ENCODE measurements at places on chromosomes 7 and 10.
A peak's percentile ranks its signal among the peaks of the same experiment; 100 is the strongest.

GRCh38 chr10:72089618-72090017 is 1.3 kb upstream of the SPOCK2 start:
- DNase-seq = no peak

DNA sequence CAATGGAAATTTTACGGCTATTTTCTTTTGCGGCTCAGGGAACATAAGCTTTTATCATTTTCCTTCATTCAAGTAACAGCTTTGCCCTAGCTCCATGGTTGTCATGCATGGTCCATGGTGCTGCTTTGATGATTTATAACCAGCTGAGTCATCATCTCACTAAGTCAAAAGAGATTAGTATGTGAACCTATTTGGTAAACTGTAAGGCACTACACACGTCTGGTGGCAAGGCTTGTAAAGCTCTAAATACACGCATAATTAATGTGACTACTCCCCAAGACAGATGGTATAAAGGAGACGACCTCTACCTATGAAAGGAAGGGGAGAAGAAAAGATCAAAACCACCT is 340.2 kb downstream of the KCNMA1 start:
- no peak for DNase-seq

- no peak for DNase-seq
Measured at GRCh38 chr7:25926451-25926850, 225.5 kb upstream of the NFE2L3 start.

DNA sequence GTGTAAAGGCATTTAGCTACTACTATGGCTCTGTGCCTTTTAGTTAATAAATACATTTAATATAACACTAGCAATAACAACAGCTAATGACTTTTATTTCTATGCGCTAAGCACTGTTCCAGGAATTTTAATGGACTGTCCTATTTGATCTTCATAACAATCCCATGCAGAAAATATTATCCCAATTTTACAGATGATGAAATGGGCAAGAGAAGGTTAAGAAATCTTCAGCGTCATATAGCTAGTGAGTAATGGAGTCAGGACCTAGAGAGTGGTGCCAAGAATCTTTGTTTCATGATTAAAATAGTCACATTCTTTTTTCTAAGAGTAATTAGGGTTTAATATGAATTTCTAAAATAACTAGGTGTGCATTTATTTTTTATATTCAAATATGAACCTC is 32.4 kb downstream of the ACTA2 start:
- DNase-seq = no peak

- peak; percentile 63 for DNase-seq
Measured at GRCh38 chr10:133394064-133394663, at the start of gene MTG1. Gene MTG1, plus strand, starts transcription at chr10:133394157. Its CDS starts 64 bp downstream, at chr10:133394221.

GRCh38 chr7:43905956-43906330 is 453 bp downstream of the URGCP start:
- DNase-seq = no peak

DNA sequence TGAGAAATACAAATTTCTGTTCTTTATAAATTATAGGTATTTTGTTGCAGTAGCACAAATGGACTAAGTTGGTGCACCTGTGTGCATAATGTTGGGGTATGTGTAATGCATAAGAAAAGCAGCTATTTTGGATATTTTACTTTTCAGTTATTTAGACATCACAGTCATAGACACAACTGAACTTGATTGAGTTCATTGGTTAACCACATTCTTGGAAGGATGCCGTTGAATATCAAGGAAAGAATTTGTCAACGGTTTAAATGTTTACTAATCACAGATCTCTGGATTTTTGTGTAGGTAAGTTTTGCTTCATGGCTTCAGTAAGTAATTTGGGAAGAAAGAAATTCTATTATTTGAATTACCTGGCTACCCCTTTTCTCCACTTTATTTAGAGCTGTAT is 4.1 kb downstream of the OTUD1 start:
- no peak for DNase-seq

GRCh38 chr10:2256241-2256640 is 518.9 kb upstream of the ADARB2 start:
- no peak for DNase-seq

DNA sequence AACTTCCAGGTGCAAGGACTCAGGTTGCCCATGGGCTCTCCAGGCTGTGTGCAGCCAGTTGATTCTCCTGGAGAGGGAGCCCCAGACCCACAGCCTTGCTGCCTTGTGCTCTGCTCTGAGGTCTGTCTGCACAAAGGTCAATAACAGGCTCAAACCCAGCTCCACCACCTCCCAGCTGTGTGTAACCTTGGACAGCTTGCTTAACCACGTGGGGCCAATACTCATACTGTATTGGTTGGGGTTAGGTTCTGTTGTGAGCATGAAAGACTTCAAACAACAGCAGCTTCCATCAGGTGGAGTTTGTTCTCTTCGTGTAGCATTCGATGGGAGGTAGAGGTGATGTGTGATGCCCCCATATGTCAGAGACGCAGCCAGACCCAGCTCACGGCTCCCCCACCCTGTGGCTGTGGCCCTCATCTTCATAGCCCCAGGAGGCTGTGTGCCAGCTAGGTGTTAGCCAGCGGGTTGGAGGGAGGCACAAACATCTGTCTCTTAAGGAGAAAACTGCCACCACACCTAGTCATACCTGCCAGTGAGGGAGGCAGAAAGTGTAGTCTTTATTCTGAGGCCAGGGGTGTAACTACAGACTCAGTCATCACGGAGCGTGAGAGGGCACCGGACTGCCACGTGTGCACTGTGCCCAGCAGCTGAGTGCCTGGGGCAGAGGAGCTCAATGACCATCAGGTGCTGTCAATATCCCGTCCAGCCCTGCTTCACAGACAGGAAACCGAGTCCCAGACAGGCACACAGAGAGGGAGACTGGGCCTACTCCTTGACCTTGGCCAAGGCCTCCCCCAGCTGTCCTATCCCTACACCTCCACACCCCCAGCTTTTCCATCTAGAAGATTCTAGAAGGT is 8.1 kb upstream of the POLD2 start:
- DNase-seq = no peak

GRCh38 chr7:33711231-33712019 is 193.9 kb upstream of the BMPER start:
- no peak for DNase-seq

DNA sequence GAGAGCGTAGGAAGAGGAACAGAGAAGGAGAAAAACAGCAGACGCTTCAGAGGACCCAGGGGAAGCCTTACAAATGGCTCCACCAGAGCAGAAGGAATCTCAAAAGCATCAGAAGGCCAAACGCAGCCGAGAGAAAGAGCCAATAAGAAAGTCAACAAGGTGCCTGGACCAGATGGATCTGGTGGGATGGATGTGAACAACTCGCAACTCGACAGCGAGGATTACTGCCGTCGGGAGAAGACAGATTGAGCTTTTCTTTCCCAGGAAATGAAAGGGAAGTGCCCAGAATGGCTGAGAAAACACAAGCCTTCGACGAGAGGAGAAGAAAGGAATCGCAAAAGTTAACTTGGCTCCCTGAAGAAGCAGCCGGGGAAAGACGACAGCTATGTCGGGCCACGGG is 132.8 kb upstream of the MGMT start:
- no peak for DNase-seq

DNA sequence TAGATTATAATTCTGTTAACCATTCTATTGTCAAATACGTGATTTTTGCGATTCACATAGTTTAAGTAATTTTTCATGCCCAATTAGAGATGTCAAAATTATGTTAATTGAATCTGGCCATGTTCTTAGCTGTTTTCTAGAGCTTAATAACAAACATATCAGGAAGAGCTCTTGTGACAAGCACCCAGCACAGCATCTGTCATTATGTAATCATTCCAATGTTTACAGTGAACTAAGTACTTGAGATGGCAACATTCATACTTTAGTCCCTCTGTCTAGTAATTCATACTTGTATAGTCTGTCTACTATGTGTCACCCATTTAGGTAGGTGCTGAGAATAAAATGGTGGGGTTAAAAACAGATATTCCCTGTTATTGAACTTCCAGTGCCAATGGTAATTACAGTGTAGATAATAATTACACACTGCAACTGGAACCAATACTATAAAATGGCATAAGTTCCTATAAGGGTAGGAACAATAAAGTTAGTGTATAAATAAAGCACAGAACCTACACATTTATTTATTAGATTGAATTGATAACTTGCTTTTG is 55.2 kb downstream of the ZEB1 start:
- no peak for DNase-seq

- DNase-seq = no peak
Measured at GRCh38 chr7:39644170-39644569, 20.8 kb downstream of the RALA start.

DNA sequence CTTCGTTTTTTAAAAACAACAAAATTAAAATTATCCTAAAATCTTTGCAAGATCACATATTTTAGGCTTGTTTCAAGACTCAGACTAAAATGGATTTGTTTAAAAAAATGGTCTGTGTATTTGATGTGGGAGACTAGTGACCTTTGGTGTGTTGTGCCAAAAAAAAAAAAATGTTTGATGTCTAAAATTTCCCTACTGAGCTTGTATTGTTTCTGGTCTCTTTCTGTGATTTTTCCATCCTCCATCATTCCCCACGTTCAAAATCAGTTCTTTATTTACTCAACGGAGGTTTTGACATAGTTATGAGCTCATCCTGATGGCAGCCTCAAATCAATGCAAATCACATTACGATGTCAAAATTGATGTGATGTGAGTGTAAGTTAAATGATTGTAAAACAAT is 326.2 kb downstream of the RNLS start:
- no peak for DNase-seq

DNA sequence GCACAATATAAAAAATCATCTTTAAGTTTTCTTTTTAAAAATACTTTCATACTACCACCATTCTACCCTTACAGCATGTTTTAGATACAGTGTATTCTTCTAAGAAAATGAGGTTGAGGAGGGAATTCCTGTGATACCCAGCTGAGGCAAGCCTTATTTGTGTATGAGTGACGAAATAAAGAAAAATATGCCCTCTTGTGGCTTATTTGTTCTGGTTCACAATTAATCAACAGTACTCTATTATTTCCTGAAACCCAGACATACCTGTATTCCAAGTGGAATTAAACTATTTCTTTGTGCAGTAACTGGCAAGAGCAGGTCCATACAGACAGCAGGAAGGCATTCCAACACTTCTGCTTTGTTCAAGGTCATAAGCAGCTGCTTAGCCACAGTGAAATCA is 4.5 kb upstream of the SEMA3D start:
- no peak for DNase-seq

DNA sequence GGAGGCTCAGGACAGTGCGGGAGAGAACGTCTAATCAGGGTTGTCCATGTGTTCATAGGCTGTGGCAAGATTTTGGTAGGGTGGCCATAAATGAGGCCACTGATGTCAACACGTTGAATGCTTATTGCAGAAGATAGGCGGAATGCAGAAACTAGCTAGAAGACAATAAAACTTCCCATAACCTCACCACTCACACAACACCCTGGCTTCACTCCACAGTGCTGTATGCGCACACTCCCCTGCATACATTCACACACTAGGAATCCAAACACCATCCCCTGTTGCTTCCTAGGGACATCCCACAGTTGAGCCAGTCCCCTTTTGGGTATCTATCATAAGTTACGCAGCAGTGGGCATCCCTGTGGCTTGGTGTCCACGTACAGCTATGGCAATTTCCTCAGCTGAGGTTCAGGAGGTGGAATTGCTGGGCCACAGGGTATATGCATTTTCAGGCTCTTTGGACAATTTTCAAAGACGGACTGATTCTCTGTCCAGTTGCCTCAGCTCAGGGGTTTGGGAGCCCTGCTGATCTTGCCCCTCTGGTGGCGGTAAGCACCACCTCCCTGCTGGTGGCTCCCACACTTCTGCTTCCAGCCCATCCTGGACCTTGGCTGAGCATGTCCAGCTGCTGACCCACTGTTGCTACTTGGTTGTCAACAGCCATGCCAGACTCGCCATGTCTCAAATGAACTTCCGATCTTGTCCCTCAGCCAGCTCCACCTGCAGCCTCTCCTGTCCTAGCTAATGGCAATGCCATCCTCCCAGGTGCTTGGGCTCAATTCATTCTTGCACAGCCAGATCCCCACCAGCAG is 36.4 kb downstream of the CDH23 start:
- no peak for DNase-seq

GRCh38 chr10:30765616-30766015 is 136.1 kb upstream of the LYZL2 start:
- DNase-seq = no peak

DNA sequence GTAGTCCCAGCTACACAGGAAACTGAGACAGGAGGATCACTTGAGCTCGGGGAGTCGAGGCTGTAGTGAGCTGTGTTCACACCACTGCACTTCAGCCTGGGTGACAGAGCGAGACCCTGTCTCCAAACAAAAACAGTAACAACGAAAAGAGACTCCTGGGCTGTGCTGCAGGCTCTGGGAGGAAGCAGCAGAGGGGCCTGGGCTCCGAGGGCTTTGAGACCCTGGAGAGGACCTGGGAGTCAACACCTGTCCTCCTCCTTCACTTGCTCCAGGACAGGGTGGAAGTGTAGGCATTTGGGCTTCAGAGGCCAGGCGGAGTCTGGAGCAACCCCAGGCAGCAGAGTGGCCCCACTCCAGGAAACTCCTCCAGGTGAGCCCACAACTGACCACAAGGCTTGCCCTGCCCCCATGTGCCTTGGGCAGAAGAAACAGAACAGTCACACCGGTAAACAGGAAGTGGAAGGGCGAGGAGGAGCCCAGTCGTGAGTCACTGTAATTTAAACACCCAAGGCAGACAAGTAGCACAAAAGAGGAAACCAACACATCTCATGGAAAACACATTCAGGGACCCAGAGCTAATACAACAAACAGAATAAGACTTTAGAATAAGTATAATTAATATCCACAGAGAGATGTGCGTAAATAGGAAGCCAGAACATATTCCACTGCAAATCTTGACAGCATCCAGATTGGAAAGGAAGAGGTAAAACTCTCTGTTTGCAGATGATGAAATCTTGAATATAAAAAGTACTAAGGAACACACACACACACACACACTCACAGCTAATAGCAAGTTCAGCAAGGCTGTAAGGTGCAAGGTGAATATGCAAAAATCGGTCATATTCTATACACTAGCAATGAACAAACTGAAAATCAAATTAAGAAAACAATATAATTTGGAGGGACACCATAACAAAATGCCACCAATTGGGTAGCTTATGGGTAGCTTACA is 20.5 kb upstream of the RASGEF1A start:
- DNase-seq = no peak

DNA sequence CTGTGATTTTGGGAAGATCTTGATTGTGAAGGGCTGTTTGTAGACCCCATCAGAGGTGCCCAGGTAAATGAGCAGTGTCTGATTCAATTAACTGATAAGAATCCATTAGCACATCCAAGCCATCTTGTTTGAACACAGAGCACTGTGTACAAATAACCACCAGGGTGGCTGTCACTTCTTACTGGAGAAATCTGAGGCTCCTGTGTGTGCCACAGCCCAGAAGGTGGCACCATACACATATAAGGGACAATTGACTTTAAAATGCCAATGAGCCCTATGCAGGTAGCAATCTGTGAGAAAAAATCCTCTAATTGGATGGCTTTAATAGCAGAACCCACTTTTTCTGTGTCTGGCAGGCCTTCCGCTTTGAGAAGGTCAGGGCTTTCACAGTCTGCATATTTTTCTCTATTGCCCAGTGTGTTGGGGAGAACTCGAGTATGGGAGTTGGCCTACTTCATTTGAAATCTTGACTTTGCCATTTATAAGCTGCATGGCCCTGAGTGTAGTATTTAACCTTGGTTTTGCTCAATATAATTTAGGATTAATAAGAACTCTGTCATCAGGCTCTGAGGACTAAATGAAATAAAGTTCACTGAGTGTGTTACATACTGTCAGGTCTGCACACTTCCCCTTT is 517.4 kb downstream of the CCSER2 start:
- DNase-seq = no peak

GRCh38 chr10:33795529-33795928 is 461.1 kb upstream of the NRP1 start:
- no peak for DNase-seq

GRCh38 chr7:4720225-4720624 is 38.1 kb downstream of the FOXK1 start:
- no peak for DNase-seq

Measured in cortex of kidney (tissue), 1 donor.